ENCODE measurements at places on chromosomes 6 and 20. TPM values are rescaled to one million over a fixed set of nuclear protein-coding genes. Genes with fewer than 3 reads are reported as not detected.

GRCh38 chr6:26027491-26028211, 59.6 kb upstream of the HFE start:
- no peak for DNase-seq

DNA sequence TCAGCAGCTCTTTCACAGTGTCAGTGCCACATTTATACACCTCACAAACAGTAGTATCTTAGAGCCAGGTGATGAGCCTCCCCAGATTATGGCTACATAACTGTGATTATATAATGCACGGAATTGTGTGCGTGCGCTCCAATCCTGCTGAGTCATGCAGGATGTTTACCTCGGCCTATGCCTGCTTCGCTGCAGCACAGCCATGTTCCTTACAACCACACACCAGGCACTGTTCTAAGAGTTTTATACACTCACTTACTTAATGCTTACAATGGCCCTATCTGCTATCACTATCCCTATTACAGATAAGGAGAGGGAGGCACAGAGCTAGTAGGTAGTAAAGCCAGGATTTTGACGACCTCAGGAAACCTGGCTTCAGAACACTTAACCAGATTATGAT, 7.3 kb downstream of the ZKSCAN3 start:
- peak; percentile 30 for DNase-seq

Gene HLA-DQA2
- not detected for total RNA-seq

DNA sequence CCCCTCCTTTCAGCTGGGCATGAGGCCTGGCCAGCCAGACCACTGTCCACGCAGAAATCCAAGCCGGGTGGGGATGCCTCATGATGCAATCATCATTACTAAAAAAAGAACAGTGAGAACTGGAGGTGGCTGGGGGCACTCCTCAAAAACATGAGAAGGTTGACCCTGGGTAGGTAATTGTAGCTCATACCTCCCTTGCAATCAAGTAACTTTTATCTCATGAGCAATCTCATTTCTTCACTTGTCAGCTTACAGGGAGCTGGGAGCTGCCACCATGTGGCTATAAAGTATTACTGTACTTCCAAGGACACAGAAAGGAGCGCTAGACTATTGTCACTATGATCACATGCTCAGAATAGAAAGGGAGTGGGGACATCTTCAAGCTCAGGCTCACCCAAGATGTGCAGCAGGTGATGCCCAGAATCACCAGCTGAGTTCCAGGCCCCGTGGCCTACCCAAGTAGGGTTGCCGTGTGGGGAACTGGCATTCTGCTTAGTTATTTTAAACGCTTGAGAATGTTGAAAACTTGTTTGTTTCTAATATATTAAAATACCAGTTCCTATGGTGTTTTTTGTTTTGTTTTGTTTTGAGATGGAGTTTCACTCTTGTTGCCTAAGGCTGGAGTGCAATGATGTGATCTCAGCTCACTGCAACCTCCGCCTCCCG, 3.0 kb upstream of the CDH26 start:
- no peak for DNase-seq

Gene IMPG1
- total RNA-seq: not detected

Gene PROKR2
- total RNA-seq: not detected

- DNase-seq: no peak
Observed at GRCh38 chr6:112335736-112336135, 11.4 kb upstream of the RFPL4B start.

GRCh38 chr6:157313531-157314467, 9.5 kb downstream of the TMEM242 start:
- no peak for DNase-seq

DNA sequence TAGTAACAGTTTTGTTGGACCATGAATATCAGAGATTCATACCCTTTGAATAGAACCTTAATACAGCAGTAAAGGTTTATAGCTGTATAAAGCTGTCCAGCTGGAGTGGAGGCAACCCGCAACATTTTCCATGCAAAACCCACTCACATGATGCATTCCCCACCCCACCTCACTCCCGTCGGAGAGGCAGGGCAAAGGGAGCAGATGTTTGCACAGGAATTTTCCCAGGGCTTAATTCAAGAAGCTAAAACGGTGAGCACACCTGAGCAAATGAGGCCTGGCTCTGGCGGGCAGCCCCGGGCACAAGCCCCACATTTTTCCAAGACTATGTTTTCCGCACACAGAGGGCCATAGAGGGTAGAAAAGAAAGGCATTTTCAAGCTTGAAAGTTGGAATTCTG, 191.7 kb downstream of the FOXC1 start:
- no peak for DNase-seq

GRCh38 chr6:142373268-142374090, 71.7 kb downstream of the ADGRG6 start:
- no peak for DNase-seq

- no peak for DNase-seq
Observed at GRCh38 chr6:87925373-87926060, 122.1 kb upstream of the SPACA1 start.

Gene SLC35F1
- not detected for total RNA-seq

Gene HLA-DOA
- total RNA-seq: not detected

- peak; percentile 95 for DNase-seq
Observed at GRCh38 chr6:148440877-148441453, 98.3 kb downstream of the SASH1 start.

GRCh38 chr20:1577906-1578305, 20.4 kb upstream of the SIRPD start:
- no peak for DNase-seq

GRCh38 chr6:135703621-135704020, 147.9 kb upstream of the PDE7B start:
- DNase-seq: no peak

Data from pulmonary artery endothelial cell (primary cell).